Sigmoid colon (tissue), 7 donors: ENCODE measurements at places on chromosomes 5 and 9. TPM values are rescaled to one million over a fixed set of nuclear protein-coding genes. Genes with fewer than 3 reads are reported as not detected.

- no peak for DNase-seq
Measured at GRCh38 chr5:146675636-146676035, 159.6 kb upstream of the GPR151 start.

- DNase-seq = no peak
Measured at GRCh38 chr5:131384616-131385214, 120.9 kb downstream of the CDC42SE2 start.

GRCh38 chr5:151906246-151906645 lies 18.4 kb downstream of the GLRA1 start:
- no peak for DNase-seq

DNA sequence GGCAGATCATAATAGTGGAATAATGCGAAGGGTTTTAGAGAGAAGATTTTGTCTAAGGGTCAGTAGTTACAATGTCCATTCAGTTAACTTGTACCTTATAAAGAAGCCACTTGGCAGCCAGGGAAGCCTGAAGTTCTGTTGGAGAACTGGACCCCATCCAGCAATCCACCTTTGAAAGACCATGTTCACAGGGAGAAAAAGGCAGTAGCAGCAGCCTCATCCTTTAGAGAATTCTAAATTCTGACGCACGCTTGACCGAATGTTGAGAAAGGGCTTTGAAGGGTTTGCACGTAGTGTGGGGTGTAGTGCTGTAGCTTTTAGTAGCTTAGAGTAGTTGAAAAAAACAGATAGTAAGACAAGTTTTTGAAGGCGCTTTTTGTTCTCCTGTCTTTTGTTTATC lies 42.8 kb downstream of the MCCC2 start:
- DNase-seq = no peak

DNA sequence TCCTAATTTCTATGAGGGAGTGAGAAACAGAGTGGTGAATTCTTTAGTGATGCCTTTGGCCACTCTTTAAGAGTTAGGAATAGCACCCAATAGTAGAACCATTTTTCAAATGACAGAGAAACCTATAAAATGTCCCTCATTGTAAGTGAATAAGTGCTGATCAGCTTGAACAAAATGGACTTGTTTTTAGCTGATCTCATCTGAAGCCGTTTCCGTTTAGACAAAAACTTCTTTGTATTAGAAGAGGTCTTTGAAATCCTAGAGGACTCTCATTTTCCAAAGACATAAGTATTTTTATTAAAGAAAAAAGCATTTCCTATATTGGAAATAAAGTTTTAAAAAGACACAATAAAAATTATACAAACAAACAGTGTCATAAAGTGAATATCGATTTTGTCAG lies 273.9 kb downstream of the ARHGEF28 start:
- DNase-seq = no peak

GRCh38 chr9:99986642-99987041 lies 80.2 kb downstream of the STX17 start:
- no peak for DNase-seq

GRCh38 chr9:131487001-131487400 lies 15.7 kb upstream of the POMT1 start:
- no peak for DNase-seq

DNA sequence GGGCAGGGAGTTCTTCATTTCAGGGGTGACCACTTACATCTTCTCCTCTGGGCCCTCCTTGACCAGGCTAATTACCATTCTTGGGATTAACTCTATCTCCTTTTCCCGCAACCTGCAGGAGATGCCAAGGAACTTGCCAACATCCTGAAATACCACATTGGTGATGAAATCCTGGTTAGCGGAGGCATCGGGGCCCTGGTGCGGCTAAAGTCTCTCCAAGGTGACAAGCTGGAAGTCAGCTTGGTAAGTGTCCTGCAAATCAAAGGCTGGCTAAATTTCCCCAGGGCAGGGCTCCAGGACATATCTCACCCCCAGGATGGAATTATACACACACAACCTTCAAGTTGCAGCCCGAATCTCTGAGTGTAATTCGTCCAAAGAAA lies 30.2 kb downstream of the TGFBI start:
- DNase-seq = no peak

GRCh38 chr9:97895695-97896332 lies 26.5 kb downstream of the TRMO start:
- no peak for DNase-seq

- DNase-seq = no peak
Measured at GRCh38 chr5:139389701-139390638, at the start of gene MZB1. MZB1 (minus strand) TSS chr5:139389913; CDS start chr5:139389856, 57 bp downstream.

Gene PCDHGB7
- total RNA-seq = 16.6 TPM

Gene TUT7
- total RNA-seq = 39.2 TPM
